ENCODE measurements at places on chromosomes 2 and 18.

GRCh38 chr2:239197146-239197545 is 203.7 kb downstream of the HDAC4 start:
- DNase-seq, result no peak

- no peak for DNase-seq
Observed at GRCh38 chr18:54388203-54389142, 30.8 kb downstream of the C18orf54 start.

DNA sequence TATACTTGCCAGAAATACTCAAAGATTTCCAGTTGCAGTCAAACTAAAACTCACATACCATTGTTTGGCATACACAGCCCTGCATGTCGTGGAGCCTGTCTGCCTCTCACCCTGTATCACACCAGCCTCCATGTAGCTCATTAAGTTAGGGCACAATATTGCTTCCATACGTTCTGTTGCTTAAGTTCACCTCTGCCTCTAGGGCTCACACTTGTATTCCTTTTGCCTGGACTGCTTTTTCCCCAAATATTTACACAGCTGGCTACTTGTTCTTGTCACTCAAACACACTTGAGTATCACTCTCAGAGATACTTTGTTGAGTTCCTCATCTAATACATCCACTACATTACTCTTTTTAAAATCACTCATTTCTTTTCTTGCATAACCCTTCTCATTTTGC is 83.1 kb downstream of the PTH2R start:
- no peak for DNase-seq

DNA sequence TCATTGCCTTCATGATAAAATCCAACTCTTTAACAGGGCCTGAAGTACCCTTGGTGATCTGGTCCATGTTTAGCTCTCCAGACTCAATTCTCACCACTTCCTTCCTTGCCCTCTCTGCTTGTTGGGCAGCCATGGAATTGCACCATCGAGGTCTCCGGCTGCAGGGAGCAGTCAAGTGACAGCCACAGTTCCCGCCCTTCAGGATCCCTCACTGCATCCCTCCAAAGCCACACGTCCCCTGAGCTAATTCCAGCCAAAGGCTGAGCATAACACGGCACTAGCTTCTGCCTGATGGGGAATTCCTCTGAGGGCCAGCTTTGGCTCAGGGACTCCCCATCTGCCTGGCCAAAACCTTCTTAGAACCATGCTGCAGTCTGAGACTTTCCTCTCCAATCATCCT is 47.4 kb upstream of the SLC1A4 start:
- DNase-seq, result no peak

DNA sequence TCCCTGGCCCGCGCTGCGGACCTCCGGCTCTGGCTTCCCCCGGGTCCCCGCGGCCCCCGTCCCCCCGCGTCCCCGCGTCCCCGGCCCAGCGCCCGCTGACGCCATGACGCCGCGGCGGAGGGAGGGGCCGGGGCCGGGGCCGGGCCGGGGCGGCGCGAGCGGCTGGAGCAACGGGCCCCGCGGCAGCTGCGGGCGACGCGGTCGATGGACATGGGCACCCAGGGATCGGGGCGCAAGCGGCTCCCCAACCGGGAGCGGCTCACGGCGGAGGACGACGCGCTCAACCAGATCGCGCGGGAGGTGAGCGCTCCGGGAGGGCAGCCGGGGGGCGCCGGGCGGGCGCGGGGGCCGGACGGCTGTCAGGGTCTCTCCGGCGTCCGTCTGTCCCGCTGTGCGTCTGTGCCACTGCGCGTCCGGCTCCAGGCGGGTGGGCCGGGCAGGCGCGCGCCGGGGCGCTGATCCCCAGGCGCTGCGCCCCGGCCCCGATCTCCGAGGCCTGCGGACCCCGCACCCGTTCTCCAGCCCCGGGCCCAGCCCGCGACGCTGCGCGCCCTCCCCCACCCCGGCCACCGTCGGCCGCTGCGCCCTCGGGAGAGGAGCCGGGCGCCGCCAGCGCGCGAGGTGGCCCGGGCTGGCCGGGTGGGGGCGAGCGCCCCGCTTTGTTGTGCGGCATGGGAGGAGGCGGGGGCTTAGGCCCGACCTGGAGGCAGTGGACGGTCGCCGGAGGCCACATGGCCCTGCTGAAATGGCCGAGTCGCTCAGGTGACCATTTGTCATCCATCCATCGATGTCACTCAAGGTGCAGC is at the start of gene LRRFIP1:
Gene LRRFIP1 (plus strand): TSS at position 147 of the 806 bp plus-strand sequence. CDS start 58 bp downstream, at position 205.
- peak; percentile 67 for DNase-seq

DNA sequence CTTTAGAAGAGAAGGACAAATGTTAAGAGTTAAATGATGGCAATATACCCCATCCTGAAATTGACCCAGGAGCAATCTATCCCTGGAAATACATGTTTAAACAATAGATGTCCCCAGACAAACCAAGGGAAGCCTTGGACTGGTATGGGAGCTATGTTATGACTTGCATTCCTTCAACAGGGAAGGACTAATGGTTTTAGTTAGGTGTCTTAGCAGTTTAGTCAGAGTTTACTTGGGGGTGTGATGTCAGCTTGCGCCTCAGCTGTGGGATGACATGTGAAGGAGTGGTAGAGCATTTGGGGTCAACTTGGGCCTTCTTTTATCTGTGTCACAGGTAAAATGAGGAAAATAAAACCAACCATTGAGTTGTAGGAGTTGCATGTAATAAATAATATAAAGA is 36.8 kb downstream of the SPC25 start:
- DNase-seq, result no peak

- no peak for DNase-seq
Observed at GRCh38 chr2:70939839-70940580, 4.3 kb downstream of the ATP6V1B1 start.

DNA sequence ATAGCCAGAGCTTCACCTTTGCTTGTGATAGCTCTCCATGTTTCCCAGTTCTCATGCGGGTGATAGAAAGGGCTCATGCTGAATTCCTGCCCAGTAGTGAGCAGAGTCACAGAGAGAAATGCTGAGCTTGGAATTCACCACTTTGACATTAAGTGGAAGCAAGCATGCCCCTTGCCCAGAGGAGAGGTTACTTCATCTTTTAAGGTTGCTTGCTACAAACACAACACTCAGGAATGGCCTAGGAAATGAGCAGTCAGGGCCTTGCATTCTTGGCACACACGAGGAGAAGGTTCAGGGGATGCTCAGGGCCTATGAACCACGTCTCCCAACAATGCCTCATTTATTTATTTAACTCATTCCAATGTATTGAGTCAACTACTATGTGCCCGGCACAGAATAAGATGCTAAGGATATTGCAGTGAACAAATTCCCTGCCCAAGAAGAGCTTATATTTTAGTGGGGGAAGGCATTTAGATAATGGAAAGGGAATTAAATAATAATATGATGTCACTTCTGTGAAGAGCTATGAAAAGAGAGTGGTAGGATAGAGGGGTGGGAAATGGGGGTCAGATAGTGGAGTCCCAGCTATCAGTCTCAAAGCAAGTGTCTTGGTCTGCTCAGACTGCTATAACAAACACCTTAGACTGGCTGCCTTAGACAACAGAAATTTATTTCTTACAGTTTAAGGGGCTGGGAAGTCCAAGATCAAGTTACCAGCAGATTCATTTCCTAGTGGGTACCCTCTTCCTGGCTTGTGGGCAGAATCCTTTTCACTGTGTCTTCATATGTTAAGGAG is 42.1 kb downstream of the DDX18 start:
- DNase-seq, result no peak

GRCh38 chr2:201257956-201258665 is 2.2 kb upstream of the CASP8 start:
- DNase-seq, result no peak

DNA sequence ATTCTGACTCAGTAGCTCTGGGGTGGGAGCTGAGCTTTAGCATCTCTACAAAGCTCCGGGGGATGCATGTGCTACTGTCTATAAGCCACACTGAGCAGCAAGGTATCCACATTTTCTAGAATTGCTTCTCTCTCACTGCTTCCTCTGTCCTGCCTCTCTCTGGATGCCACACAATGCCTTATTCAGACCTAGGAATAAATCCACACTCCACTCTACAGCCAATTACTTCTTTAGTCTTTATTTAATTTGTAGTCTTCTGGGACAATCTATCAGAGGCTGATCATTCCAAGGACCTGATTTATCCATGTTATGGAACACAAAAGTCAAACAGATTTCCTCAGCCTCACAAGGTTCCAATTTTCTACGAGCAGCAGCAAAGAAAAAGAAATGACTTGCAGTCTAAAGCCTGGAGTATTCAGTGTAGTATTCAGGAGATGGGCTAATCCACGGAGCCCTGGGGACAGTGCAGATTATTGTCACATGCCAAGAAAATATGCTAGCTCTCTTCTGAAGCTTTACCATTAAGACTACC is 4.4 kb downstream of the BCL2 start:
- DNase-seq, result no peak

DNA sequence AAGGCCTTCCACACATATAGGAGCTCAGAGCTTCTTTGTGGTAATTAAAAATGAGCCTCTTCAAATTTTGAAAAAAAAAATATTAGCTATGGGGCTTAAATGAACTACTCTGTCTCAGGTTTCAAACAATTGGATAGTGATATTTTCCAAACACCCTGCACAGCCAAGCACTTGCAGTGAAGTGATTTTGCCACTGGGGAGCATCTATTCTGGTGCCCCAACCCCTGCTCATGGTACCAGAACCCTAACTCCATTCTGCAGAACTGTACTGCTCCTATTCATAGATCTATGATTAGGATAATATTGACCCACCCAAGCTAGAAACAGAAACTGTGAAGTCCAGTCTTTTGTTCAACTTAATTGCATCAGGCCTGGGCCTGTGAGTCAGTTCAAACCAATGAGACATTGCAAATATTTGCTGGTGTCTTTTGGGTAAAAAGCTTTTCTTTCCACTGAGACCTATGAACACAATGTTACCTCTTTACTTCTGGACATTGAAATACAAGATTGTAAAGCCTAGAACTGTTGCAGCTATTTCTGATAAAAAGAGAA is 324.0 kb downstream of the GALNT13 start:
- no peak for DNase-seq

DNA sequence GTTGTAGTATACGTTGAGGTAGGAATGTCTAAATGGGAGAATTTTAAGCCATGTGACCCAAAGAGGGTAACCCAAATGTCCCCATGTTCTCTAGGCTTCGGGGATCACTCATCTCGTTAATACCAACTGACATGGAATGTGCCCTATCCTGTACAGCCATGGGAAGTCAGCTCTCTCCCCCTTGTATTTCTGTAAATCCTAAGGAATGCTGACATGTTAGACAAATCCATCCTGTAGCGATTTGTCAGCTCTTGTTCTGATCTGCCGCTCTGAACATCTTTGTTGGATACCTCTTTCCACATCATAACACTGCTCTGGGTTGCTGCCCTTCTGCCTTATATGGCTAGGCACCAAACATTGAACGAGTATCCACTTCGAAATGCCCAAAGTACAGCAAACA is 350.6 kb downstream of the RND3 start:
- no peak for DNase-seq

DNA sequence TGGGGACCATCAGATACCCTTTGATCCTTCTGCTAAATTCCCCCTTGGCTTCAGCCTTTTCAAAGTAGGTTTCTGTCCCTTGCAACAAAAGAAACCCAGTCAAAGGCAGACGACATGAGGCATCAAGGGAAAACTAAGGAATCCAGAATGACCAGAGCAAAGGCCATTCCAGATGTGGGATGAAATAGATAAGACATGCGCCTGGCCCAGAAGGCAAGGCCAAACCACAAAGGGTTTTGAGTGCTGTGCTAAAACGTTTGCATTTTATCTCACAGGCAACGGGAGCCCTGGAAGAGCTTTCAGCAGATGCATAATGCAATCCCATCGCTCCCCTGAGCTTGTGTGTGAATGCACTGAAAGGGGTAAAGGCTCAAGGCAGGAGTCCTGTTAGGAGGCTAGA is 17.7 kb downstream of the CXCR1 start:
- DNase-seq, result no peak

GRCh38 chr2:205688417-205689200 is 6.3 kb downstream of the NRP2 start:
- no peak for DNase-seq

DNA sequence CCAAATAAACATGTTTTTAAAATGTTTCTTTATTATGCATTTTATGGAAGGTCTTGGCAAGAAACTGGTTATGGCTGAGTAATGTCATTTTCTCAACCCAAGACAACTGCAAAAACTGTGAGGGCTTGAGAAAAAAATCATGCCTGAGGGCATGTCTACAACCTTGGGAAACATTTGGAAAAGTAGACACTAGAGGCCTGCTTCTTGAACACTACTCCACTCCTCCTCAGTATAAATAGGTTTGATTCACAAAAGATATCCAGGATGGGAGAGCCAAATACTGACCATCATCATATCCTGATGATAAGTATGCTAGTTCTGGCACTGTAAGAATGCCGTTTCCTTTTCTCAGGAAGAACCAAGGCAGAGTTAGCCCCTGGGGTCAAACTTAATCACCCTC is 71.1 kb downstream of the OSR1 start:
- DNase-seq, result no peak

DNA sequence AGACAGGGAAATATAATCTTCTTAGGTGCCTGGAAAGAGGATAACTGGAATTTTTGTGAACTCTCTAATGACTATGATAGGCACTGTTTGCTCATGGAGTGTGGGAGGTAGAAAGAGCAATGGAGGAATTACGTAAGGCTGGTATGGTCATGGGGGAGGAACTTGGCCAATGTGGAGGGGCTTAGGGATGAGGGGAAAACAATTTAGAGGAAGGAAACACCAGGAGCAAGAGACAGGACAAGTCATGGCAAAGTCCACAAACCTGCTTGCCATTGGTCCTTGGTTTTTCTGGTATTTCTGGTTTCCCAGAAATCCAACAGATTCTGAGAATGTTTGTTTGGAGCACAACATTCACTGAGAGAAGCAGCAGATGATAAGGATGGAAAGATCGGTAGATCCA is 274.2 kb downstream of the DYSF start:
- DNase-seq, result no peak

- no peak for DNase-seq
Observed at GRCh38 chr2:171163261-171163660, 2.6 kb upstream of the TLK1 start.

DNA sequence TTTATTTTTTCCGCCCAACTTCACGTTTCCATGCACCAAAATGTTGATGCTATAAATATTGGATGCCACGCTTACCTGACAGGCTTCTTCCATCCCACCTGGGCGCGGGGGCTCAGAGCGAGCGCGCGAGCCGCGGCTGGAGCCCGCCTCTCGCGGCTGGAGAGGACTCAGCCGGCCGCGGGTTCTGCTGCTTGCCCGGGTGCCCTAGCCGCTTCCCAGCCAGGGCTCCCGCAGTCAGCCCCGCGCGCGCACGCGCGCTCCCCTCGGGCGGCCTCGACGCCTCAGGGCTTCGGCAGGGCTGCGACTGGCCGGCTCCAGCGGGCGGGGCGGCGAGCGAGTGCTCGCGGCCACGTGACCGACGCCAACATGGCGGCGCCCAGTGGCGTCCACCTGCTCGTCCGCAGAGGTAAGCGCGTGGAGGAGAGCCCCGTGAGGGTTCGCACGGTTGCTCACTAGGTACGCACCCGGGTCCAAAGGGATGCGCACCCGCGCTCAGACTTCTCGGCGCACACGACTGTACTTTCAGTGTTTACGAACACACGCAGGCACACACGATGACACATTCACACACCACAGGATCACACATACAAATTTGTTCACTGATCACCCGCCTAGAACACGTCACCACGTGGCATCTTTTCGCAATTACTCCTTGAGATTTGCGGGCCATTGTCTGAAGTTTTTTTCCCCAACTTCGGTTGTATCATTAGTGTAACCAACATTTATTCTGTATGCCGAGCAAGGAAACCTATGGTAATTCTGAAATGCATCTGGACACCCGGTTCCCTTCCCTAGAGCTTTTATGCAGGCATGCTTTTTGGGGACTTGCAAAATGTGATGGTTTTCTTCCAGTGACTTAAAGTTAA is at the start of gene METAP1D:
Gene METAP1D (plus strand): TSS at position 350 of the 866 bp plus-strand sequence. CDS start 17 bp downstream, at position 367.
- peak; percentile 95 for DNase-seq

All from cerebellum (tissue), 4 donors.